ENCODE measurements at places on chromosomes 12 and 14.

DNA sequence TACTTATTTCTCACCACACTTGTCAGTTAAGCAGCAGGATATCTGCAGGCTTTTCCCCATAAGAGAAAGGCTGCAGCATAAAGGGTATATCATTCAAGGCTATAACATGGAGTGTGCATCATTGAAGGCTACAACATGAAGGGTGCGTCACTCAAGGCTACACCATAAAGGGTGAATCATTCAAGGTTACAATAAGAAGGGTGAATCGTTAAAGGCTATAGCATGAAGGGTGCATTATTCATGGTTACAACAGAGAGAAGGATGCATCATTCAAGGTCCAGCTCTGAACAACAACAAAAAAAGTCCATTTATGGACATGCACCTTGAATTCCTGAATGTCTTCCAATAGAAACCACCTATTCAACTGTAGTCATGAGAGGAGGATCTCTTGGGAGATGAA, 32.8 kb upstream of the LUM start:
- DNase-seq: no peak

- DNase-seq: no peak
Observed at GRCh38 chr12:88310069-88310468, 168.0 kb downstream of the TMTC3 start.

GRCh38 chr14:99347561-99347960, 75.6 kb upstream of the BCL11B start:
- DNase-seq: no peak

DNA sequence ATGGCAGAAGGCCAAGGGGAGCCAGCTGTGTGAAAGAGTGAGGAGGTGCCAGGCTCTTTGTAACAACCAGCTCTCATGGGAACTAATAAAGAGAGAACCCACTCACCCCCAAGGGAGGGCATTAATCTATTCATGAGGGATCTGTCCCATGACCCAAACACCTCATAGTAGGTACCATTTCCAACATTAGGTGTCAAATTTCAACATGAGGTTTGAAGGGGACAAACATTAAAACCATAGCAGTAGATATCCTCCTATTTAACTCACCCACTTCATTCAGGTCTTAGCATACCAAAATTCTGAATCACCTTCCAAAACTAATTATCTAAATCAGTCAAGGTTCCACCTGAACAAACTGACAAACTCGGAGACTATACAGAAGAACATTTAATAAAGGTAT, 75.3 kb downstream of the PPFIA2 start:
- no peak for DNase-seq

GRCh38 chr14:52068615-52069306, at the start of gene NID2:
NID2 (minus strand) TSS chr14:52069059; CDS start chr14:52068994, 65 bp downstream.
- DNase-seq: peak; percentile 38

DNA sequence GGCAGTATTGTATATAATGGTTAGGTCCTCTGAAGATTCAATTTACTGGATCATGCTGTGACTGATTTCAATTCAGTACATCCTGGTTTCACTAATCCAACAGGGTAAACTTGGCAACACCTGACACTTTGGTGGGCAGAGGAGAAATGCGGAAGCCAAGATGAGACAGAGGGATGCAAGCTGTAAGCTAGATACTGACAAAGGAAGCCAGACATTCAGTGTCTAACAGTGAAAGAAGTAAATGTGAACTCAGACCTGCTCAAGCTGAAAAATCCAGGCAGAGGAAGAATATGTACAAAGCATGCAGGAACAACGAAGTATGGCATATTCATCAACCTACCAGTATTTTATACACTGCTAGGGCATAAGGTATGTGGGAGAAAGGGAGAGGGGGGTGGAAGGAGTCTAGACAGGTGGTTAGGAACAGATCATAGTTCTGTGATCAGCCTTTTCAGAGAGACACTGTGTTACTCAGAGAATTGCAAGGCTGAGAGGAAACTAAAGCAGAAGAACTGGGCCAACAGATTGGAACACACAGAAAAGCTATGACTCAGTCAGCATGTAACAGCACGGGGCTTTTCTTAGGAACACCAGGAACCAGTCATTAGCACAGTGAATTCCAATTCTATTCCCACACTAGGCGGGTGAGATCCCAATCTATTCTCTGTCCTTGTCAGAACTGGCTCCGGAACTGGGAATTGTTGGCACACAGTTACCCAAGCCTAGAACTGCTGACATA, 40.3 kb downstream of the NELL2 start:
- peak; percentile 38 for DNase-seq

GRCh38 chr12:109503611-109504010, 26.2 kb downstream of the UBE3B start:
- DNase-seq: peak; percentile 88

DNA sequence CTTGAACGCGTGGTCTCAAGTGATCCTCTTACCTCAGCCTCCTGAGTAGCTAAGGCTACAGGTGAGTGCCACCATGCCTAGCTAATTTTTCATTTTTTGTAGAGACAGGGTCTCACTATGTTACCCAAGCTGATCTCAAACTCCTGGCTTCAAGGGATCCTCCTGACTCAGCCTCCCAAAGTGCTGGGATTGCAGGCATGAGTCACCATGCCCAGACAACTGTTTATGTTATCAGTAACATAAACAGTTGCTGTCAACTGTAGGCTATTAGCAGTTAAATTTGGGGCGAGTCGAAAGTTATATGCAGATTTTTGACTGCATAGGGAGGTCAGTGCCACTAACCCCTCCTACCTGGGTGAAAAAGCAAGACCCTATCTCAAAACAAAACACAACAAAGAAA, 26.2 kb upstream of the LRRK2 start:
- DNase-seq: no peak

DNA sequence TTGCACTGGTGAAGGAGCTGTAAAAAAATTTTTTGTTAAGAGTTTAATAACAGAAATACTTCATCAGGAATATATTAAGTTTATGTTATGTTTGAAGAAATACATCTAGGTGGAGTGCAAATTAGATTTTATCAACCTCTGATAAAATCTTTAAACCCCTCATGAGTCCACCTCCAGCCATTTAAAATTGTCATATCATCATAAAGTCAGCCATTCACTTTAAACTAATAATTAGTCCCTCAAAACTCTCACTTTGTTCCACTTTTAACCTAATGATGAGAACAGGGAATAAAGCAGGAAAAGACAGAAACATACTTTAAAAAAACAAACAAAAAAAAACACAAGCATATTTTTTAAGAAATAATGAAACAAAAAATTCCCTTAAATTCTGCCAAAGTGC, 25.1 kb downstream of the ZFC3H1 start:
- no peak for DNase-seq

GRCh38 chr12:52415870-52416750, 10.0 kb upstream of the KRT82 start:
- DNase-seq: peak; percentile 3

GRCh38 chr14:20986811-20987210, 3.0 kb upstream of the METTL17 start:
- DNase-seq: no peak

GRCh38 chr14:90274808-90275457, 18.6 kb downstream of the PSMC1 start:
- no peak for DNase-seq

DNA sequence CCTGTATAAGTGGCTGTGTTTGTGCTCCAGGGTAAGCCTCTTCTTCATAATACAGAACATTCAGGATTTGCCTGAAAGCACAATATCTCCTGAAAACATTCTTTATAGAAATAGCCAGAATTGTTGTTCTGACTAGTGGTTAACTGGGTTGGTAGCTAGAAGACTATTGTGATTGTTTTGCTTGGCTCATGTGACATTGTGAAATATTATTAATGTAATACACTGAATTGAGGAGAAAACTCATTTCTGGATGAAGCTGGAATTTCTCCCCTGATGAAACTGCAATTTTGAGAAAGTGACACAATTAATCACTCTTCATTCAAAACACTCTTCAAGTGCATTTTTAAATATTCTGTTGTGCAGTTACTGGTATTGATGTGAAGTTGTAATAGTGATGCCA, 172.3 kb upstream of the PTPRQ start:
- DNase-seq: no peak

DNA sequence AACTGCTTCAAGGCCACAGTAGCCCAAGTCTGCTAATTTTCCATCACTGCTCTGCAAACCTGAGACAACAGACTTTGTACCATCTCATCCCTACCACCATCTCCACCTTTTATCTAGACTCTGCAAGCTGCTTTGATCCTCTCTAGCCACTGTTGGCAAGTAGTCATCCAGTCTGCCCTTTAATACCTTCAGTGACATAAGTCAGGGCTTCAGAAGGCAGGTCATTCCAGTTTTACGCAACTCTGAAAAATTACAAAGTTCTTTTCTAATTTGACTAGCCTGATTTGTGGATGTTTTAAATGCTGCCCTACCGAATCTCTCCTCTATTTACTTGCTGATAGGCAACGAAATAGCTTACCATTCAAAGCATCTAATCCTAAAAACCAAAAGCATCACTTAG, 2.8 kb downstream of the FERMT2 start:
- DNase-seq: no peak

GRCh38 chr14:35866595-35867279, 40.6 kb downstream of the BRMS1L start:
- DNase-seq: no peak

GRCh38 chr12:92064422-92064821, 81.2 kb downstream of the BTG1 start:
- DNase-seq: peak; percentile 60

DNA sequence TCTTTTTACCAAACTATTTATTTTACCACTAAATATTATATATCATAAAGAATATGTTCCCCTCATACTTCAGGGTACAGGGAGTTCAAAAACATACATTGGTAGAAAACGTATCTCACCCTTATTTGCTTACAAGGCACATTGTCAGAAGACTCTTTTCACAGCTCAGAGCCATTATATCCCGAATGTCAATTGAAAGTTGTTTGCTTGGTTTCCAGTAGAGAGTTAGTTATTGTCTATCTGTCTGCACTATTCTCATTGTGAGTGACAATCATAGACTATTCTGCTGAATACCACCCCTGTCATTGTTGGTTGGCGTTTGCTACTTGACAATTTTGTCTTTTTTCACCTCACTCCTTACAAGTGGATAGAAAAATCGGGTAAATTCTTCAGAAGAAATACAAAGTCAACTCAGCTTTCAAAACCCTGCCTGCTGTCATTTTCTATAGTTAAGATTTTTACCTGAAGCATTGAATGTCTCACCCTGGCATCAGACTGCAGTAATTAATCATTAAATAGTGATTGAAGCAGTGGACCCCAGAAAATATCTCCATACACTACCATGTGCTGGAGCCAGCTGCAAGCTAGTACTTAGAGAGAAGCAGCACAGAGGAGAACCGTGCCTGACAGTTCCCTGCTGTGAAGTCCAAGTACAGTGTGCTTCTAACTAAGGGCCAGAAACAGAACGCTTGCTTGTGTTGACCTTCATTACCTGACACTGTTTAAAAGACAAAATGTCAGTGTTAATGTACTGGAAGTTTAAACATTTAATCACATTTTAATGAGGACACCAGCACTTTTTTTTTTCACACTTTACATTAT, 510.6 kb downstream of the RERGL start:
- DNase-seq: no peak

GRCh38 chr12:19012965-19013364, 116.6 kb upstream of the PLEKHA5 start:
- DNase-seq: no peak

DNA sequence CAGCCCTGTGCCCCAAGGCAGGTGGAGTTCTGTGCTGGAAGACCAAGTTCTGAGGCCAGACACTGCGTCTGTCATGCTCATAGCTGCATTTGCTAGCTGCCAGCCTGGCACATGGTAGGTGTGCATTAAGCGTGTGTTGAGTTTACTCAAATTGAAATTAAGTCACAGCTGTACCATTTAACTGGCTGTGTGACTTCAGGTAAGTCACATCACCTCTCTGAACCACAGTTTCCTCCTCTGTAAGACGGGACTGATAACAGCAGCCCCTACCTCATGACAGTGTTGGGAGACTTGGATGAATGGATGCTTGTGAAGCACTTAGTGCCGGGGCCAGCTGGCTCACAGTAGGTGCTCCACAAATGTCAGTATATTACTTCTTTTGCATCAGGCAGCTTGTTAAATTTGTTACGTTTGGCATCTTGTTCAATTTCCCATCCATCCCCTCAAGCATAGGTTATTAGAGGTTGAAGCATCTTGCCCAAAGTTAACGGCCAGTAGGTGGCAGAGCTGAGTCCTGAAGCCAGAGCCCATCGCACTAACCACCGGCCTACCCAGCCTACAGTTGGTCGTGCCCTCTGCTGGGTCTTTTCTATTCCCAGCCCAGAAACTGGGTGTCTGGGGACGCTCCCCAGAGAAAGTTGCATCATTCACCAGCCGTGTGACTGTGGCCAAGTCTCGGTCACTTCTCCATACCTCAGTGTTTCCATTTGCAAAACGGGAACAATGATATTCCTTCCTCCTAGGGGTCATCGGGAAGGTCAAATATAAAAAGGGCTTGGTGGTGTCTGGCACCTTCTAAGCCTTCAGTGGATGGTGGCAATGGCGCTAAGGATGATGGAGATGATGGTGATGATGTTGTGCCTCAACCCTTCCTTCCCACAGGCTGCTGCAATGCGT, 4.5 kb downstream of the DAO start:
- no peak for DNase-seq

GRCh38 chr12:46667551-46667950, 158.2 kb downstream of the SLC38A4 start:
- no peak for DNase-seq

DNA sequence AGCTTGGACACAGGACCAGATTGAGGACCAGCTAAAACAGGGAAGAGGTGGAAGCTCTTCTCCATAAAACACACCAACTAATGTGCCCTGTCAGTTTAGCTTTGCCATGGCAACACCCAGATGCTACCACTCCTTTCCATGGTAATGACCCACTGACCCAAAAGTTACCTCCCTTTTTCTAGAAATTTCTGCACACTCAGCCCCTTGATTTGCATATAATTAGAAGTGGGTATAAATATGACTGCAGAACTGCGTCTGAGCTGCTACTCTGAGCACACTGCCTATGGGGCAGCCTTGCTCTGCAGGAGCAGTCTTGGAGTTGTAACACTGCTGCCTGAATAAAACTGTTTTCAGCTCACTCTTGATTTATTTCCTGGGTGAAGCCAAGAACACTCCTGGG, 3.2 kb upstream of the TDG start:
- DNase-seq: no peak

GRCh38 chr12:114655934-114656749, 27.8 kb downstream of the TBX3 start:
- no peak for DNase-seq

- no peak for DNase-seq
Observed at GRCh38 chr14:103695296-103696069, 19.8 kb downstream of the XRCC3 start.

Measured in pons (tissue), 1 donor.